Stimulated activated CD4-positive, alpha-beta T cell treated with anti-CD3 and anti-CD28 coated beads, Interleukin-15, amount 100 ng/mL, for 48 hours (primary cell): ENCODE measurements at places on chromosomes 4 and X.

- no peak for DNase-seq
Observed at GRCh38 chrX:153397256-153397960, 3.7 kb downstream of the PNMA6E start.

DNA sequence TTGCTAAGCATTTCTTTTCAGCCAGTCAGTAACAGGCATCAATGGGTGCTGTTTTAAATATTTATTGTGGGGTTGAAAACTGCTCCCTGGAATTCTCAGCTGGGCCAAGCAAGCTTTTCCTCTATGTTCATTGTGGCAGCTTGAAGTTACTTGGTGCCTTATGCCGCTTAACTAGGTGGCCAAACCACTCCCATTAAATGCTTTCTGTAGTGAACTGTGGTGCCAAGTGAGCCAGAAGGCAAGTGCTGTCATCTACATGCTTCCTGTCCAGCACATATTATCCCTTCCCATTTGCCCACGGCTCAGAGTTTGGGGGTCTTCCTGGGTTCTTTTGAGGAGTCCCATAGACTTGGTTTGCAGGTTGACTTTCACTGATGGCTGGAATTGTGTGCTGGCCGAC is 64.8 kb downstream of the TAB3 start:
- no peak for DNase-seq

DNA sequence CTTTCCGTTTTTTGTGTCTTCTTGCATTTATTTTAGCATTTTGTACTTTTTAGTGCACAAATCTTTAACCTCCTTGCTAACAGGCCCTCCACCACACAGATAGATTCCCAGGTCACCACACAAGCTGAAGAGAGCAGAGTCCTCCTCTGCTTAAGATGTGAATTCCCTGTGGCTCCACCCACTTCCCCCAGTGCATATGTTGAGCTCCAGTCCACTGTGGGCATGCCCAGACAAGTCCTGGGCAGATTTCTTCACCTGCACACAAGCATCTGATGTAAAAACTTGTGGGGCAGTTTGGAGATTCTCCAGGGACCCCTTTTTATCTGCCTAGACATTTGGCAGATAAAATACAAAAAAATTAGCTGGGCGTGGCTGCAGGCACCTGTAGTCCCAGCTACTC is 19.8 kb upstream of the PASD1 start:
- no peak for DNase-seq

DNA sequence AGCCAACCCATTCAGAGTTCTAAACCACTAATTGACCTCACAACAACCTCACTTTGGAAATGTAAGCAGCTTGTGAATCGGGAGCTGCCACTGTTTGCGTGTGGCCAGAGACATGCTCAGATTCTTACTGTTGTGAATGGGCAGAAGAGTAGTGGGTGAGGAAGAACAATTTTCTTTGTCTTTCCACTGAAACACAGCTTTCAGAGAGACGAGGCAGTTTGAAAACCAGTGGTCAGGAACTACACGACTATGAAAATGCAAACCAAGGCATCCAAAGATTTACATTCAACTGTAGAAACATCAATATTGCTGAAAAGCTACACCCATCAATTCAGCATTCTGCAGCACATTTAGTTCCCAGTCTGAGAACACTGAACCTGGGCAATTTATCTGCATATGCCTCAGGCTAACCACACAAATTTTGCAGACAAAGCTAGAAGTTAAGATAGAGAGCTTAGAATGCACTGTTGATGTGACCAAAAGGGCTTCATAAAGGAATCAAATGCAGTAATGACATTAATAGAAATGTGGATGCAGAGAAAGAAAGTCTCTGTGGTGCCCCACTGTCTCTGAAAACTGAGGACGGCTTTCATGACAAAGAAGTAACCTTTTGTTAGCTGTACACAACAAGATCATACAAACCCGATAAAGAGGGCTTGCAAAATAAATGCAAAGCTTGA is 134.3 kb downstream of the APBB2 start:
- no peak for DNase-seq

- DNase-seq: no peak
Observed at GRCh38 chr4:156962528-156962974, 9.0 kb downstream of the PDGFC start.

- no peak for DNase-seq
Observed at GRCh38 chr4:157014621-157015591, 43.3 kb upstream of the PDGFC start.

GRCh38 chr4:95540227-95540626 is 8.5 kb downstream of the UNC5C start:
- DNase-seq: no peak

GRCh38 chr4:763922-764321 is 58.3 kb downstream of the PCGF3 start:
- DNase-seq: no peak
